ENCODE measurements at places on chromosomes 7 and 10. TPM values are rescaled to one million over a fixed set of nuclear protein-coding genes. Genes with fewer than 3 reads are reported as not detected.
A peak's percentile ranks its signal among the peaks of the same experiment; 100 is the strongest.

- no peak for DNase-seq
These were observed 9.3 kb downstream of the CHST12 start for GRCh38 chr7:2412587-2413201.

GPR15LG gene
- not detected for total RNA-seq

ANKRD22 gene
- total RNA-seq: 4.9 TPM

DNA sequence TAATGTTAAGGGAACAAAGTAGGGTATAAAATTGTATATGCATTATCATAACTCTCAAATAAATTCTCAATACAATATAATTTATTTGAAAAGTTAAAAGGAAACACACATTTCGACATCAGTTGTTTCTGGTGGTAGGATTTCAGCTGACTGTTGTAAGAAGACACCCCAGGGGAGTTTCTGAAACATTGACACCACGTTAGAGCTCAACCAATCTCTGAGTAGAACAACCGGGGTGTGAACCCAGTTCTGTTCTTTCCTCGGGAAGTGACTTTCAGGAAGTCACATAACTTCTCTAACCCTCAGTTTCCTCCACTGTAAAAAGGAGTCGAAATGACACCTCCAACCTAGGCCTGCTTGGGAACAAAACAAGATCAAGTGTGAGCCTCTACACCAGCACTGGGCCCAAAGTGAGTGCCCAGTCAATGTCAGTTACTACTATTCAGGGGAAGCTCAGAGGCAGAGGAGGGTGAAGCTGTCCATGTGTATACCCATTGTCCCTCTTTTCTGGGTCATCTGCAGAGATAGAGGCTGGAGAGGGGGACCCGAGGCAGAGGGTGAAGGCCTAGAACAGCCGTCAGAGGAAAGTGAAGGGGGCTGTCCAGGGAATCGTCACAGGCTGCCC, 67.1 kb downstream of the AOAH start:
- no peak for DNase-seq

GRCh38 chr10:43885252-43885651, 236.6 kb upstream of the ZNF32 start:
- DNase-seq: no peak

DNA sequence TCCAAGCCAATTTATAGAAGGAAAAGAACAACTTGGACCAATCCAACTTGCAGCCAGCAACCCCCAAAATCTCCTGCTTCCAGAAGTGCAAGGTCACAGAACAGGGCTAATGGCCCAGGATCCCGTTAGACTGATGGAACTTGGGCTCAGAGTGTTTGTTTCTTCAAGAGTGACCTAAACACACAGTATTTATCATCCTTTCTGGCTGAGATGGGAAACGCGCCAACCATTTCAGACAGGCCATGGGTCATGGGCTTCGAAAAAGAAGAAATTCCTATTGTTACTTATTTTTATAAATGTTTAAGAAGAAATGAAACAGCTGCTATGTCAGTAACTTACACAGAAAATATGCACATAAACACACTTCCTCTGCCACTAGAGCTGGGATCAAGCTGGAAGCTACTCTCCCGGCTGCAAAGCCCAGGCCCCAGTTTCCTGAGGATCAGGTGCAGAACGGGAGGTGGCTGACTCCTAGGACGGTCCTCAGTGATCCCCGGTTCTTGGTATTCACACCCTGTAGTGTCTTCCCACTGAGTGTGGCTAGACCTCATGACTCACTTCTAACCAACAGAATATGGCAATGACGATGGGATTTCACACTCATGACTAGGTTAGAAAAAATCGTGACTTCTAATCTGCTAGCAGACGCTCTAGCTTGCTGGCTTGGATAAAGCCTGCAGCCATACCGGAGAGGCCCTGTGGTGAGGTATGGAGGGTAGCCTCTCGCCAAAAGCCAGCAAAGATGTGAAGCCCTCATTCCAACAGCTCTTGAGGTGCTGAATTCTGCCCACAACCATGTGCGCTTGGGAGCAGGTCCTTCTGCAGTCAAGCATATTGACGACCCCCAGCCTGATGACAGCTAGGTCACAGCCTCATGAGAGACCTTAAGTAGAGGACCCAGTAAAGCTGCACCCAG, 60.2 kb downstream of the CHST15 start:
- no peak for DNase-seq

DNA sequence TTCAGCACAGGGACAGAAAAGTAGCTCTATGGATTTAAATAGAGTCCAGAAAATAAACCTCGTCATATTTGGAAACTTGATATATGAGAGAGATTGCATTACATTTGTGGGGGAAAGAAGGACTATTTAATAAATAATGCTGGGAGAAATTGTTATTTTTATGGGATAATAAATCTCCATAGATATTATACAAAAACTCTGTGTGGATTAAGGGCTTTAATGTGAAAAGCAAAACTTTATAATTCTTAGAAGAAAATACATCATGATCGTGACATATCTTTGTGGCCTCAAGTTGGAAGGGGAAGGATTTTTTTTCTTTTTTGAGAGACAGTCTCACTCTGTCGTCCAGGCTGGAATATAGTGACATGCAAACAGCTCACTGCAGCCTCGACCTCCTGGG, 95.0 kb upstream of the LEP start:
- DNase-seq: no peak

CHAT gene
- total RNA-seq: not detected

DNA sequence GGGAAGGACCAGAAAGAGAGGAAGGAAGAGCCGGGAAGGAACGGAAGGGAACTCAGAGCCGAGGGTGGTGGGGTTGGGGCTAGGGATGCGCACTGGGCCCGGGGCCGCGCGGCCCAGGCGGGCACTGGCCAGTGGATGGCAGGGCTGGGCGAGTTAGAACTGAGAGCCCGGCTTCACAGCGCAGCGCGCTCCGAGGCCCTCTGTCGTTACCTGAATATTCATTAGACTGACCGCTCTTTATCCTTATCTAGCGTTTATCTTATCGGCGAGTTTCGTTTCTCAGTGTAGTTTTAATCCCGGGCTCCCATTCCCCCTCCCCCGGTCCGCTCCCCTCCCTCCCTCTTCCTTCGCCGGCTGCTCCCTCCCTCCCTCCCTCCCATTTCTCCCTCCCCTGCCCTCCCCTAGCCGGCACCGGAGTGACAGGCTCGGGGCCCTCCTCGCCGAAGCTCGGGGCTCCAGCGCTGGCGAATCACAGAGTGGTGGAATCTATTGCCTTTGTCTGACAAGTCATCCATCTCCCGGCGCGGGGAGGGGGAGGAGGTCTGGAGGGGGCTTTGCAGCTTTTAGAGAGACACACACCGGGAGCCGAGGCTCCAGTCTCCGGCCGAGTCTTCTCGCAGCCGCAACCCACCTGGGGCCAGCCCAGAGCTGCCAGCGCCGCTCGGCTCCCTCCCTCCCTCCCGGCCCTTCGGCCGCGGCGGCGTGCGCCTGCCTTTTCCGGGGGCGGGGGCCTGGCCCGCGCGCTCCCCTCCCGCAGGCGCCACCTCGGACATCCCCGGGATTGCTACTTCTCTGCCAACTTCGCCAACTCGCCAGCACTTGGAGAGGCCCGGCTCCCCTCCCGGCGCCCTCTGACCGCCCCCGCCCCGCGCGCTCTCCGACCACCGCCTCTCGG, at the start of gene PAX2:
TSS of gene PAX2 (plus strand) at position 596 of the 895 bp plus-strand sequence. CDS start 679 bp downstream, outside the sequence.
- no peak for DNase-seq

- DNase-seq: no peak
These were observed 26.1 kb downstream of the ZFAND4 start for GRCh38 chr10:45646384-45647050.

DNA sequence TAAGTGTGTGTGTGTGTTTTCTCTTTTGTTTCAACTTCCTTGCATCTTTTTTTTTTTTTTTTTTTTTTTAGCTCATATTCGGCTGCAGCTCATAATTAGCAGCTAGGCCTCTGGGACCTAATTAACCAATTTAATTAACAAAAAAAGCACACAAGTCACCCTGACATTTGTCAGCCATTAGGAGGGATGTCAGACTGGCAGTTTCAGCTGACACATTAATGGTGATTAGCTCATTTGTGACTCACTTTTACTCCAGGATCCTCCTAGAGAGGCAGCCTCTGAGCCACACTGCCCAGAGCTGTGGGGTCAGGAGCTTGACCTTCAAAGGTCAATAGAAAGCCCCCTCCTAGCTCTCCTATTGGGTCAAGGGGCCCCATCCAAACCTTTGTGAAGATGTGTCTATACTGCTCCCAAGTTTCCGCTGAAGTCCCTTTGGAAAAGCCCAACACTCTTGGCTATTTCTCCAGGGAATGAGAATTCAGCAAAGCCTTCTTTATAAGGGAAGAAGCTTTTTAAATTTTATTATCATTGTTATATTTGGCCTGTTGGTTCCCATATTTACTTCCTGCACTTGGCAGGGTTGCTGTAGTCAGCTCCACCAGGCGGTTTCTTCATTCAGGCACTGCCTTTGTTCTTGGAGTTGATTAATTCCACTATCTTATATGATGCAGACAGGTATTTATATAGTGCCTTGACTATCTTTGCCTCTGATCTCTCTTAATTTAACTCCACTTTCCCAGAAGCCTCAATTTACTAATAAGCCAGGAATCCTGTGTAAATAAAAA, 109.5 kb upstream of the HABP2 start:
- DNase-seq: no peak

DNA sequence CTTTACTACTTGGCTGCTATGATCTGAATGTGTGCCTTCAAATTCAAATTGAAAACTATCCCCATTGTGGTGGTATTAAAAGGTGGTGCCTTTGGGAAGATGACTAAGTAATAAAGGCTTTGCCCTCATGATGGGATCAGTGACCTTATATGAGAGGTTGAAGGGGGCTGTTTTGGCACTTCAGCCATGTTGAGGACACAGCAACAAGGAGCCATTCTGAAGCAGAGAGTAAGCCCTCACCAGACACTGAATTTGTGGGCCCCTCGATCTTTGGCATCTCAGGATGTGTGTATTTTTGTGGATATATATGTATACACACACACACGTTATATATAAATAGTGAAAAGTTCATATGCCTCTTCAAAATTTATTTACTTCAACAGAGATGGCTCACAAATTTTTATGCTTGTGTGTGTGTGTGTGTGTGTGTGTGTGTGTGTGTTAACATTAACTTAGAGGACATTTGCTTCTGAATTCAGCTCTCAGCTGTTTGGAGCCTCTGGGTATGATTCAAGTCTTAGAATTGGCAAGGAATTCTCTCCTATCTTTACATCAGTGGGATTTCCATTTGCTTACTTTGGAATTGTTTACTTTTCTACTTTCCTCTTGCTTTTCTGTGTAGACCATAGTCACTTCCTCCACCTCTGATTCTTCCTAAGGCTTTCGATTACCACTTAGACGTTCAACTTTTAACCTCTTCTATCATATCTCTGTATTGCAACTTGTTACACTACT, 66.6 kb downstream of the MAGI2 start:
- no peak for DNase-seq

SPDYE8 gene
- total RNA-seq: not detected

DNA sequence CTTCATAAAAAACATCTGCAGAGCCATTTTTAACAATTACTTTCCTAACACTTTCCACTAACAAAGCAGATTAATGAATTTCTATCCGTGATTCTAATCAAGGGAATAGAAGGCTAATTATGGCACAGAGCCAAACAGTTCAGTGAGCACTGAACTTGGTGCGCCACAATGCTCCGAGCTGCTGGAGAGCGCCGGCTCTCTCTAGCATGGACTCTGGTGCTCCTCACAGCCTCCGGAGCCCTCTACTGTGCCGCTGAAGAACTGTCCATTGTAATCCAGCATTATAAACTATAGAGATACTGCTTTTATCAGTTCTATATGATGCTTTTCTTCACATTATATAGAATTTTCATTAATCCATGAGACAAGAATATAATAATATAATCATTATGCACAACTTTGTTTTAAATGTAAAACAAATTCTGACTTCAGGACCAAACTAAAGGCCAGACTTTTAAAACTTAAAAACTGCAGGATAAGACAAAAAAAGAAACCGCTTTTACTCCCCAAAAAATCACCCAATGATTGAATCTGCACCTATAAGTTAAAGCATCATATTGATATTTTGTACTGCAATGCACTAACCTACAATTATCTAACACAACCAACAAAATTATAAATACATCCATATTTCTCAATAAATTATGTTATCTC, 123.6 kb downstream of the RNF32 start:
- no peak for DNase-seq

TNPO3 gene
- total RNA-seq: 56.6 TPM

NT5C3A gene
- total RNA-seq: 43.8 TPM

- DNase-seq: no peak
These were observed 31.2 kb downstream of the COL17A1 start for GRCh38 chr10:104054430-104054829.

DNA sequence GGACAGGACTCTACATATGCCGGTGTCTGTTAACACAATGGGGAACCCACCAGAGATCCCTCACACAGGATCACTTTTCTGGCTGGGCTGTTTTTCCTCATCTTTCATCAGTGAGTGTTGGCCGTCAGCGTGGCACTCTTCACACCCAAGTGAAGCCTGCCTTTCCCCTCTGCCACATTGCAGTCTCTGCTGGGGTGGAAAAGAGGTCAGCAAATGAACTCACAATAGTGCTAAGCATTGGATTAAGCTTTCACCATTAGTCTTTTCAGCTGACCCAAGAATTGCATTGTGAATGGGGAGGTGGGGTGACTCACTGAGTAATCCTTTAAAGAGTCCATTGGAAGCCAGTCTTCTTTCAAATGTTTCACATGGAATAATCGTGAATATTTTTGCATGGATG, 143.0 kb downstream of the KIAA1217 start:
- no peak for DNase-seq

GRCh38 chr7:49099587-49100326, 175.4 kb downstream of the CDC14C start:
- no peak for DNase-seq

- no peak for DNase-seq
These were observed 18.0 kb upstream of the CFAP70 start for GRCh38 chr10:73376679-73377078.

NCF1 gene
- total RNA-seq: 0.41 TPM

DNA sequence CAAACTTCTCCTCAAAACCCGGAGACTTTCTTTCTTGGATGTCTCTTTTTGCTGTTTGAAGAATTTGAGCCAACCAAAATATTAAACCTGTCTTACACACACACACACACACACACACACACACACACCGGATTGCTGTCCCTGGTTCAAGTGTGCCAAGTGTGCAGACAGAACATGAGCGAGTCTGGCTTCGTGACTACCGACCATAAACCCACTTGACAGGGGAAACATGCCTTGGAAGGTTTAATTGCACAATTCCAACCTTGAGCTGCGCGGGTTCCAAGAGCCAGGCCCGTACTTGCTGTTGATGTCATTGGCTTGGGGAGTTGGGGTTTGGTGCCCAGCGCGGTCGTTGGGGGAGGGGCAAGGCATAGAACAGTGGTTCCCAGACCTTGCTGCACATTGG, 1.7 kb downstream of the EGFR start:
- peak; percentile 78 for DNase-seq

GRCh38 chr7:140593672-140593982, 47.0 kb downstream of the DENND2A start:
- no peak for DNase-seq

WIPF3 gene
- 0.25 TPM for total RNA-seq

C7orf33 gene
- not detected for total RNA-seq

- no peak for DNase-seq
These were observed 56.0 kb downstream of the PTPRN2 start for GRCh38 chr7:158531661-158532060.

TMEM196 gene
- total RNA-seq: not detected

POM121 gene
- 36.6 TPM for total RNA-seq
